Fibroblast of skin of back (primary cell): ENCODE measurements at places on chromosomes 2 and 18.

GRCh38 chr18:8952769-8953760, 149.4 kb upstream of the NDUFV2 start:
- peak; percentile 94 for DNase-seq

DNA sequence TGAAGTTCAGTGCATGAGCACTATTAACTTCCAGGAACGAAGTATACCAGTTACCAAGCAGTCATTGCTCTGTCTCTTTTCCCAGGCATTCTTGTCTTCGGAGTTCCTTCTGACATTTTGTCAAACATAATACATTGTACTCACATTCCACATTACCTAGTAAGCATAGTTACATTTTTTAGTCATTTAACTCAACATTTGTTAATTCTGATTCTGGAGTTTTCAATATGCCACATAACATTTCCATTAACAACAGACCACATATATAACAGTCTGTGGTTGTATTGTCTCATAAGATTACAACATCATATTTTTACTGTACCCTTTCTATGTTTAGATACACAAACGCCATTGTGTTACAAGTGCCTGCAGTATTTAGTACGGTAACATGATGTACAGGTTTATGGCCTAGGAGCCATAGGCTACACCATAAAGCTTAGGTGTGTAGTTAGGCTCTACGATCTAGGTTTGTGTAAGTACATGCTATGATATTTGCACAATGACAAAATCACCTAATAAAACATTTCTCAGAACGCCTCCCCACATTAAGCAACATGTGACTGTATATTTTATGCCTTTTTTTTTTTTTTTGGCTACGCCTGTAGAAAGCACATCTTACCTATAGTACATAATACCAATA, 187.1 kb downstream of the DYM start:
- DNase-seq = peak; percentile 75

- DNase-seq = no peak
These were observed 28.5 kb downstream of the ITGB1BP1 start for GRCh38 chr2:9394816-9395215.

DNA sequence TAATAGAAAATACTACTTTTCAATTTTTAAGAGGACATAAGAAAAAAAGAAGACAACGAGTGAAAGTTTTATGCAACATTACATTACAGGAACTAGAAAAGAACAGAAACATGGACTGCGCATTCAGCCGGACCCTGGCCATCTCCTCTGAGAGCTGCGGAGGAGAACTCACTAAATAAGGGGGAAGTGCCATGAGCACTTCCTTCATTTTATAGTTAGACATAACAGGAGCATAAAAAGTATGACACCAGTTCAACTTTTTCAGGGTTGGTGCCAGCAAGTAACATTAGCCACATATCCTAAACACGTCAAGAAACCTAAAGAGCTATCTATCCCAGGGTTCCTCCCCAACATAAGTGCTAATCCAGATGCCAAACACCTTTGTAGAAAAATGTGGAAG, 78.0 kb upstream of the SERTAD2 start:
- DNase-seq = no peak

- no peak for DNase-seq
These were observed 36.1 kb upstream of the ACYP2 start for GRCh38 chr2:54079331-54079730.

DNA sequence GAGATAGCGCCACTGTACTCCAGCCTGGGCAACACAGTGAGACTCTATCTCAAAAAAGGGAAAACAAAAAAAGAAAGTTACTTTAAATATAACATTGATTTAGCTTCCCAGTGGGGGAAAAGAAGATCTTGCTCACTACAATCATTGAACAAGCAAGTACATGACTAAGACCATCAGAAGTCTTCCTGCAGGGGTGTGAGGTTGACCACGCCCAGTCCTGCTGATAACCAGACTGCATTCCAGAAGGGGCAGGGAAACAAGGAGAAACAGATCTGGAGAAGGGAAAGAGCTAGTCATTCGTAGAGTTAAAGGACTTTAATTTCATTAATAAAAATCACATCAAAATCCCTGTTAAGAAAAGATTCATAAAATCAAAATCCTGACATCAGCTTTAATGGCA, 77.5 kb downstream of the EPHA4 start:
- DNase-seq = no peak

GRCh38 chr2:184006998-184007397, 591.3 kb upstream of the ZNF804A start:
- no peak for DNase-seq

DNA sequence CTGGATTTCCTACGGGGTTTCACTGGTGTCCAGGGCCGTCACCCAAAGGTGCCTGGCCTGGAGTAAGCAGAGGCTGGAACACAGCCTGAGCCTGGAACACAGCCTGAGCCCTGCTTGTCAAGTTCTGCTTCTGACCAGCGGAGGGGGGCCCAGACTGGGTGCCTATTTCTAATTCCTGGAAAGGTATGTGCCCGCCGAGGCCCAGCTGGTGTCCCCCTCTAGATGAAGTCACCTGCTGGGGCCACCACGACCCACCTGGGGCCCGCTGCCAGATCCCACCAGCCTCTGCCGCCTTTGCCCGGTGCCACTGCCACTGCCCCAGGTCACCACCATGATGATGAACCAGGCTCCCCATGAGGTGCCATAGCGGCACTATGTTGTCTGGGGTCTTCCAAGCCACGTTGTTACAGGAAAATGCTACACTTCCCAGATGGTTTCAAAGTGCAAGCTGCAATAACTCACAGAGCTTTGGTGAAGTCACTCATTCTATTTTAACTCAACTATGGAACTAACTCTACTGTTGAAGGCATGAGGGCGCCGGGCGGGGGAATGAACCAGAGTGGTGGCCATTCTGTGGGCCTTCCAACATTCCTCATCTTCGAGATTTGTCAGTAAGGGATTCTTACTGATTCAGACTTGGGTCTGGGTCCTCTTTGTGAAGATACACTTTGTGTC, 40.9 kb upstream of the LAPTM4A start:
- DNase-seq = no peak

DNA sequence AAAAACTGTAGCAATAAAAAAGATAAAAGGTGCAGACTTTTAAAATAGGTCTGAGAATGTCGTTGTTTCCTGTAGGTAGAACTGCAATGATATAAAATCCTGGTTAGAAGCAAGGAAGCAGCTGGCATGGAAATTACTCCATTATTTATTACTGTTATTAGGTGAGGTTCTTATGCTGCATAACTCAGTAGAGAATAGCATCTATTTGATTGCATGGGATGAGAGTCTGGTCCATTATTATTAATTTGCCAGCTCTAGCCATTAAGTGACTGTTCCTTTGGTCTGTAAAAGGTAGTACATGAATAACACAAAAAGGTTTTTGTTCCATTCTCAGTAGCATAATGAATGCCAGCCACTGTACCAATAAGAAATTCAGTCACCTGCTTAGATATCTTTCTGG, 358.6 kb downstream of the RBM43 start:
- no peak for DNase-seq

DNA sequence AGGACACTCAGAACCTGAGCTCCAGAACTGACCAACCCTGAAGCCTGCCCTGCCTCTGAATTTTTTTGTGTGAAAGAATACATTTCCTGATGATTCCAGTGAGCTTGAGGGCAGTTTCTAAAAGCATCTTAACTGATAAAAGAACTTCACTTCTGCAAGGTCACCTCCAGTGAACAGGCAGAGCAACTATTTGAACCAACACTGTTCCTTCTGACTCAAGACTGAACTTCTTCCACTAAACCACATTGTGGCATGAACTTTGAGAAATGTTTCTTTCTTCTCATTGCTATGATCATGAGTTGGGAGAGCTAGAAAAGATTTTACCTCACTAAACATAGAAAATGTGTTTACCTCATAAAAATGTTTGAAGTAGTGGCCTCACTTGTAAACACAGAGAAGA, 83.8 kb upstream of the SERTAD2 start:
- no peak for DNase-seq

DNA sequence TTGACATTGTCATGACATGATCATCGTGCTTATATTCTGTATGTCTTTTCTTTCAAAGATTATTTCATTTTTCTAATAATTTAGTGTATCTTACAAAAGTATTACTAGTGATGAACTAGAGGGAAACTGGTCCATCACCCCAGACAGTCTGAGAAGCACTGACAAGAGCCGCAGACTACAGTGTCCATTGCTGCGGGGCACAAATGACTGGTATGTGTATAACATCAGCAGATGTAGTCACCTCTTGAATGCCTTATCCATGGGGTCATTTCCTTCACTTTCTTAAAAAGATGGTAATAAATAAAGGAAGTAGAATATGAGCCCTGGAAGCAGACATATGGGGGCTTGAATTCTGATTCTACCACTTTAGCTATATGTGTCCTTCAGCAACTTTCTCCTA, 29.6 kb downstream of the NEMP2 start:
- DNase-seq = no peak

- no peak for DNase-seq
These were observed 219.2 kb downstream of the CAMKMT start for GRCh38 chr2:44580875-44581515.

DNA sequence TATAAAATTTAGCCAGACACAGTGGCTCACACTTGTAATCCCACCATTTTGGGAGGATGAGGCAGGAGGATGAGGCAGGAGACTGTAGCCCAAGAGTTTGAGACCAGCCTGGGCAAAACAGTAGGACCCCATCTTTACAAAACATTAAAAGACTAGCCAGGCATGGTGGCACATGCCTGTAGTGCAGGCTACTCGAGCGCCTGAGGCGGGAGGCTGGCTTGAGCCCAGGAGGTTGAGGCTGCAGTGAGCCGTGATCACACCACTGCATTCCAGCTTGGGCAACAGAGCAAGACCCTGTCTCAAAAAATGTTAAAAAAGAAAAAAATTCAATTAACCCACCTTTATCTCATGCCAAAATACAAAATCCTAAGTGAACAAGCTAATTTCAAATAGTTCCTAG, 4.0 kb downstream of the REV1 start:
- DNase-seq = no peak

DNA sequence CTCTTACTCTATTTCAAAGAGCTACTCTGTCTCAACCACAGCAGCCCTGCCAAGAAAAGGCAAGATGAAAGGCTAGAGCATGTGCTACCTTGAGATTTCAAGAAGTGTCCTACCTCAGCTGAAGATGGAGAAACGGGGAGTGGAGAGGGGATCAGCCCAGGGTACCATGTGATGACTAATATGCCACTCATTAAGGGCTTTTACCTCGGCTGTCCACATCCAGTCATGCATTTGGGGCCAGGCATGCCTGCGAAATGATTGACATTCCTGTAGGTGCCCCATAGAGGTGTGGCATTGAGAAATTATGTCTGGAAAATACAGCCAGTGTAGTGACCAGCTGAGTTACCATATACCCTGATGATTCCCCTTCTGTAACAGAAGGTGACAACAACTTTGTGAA, 96.1 kb downstream of the NRP2 start:
- DNase-seq = no peak

- no peak for DNase-seq
These were observed 151.3 kb upstream of the PELI1 start for GRCh38 chr2:64295326-64296139.

DNA sequence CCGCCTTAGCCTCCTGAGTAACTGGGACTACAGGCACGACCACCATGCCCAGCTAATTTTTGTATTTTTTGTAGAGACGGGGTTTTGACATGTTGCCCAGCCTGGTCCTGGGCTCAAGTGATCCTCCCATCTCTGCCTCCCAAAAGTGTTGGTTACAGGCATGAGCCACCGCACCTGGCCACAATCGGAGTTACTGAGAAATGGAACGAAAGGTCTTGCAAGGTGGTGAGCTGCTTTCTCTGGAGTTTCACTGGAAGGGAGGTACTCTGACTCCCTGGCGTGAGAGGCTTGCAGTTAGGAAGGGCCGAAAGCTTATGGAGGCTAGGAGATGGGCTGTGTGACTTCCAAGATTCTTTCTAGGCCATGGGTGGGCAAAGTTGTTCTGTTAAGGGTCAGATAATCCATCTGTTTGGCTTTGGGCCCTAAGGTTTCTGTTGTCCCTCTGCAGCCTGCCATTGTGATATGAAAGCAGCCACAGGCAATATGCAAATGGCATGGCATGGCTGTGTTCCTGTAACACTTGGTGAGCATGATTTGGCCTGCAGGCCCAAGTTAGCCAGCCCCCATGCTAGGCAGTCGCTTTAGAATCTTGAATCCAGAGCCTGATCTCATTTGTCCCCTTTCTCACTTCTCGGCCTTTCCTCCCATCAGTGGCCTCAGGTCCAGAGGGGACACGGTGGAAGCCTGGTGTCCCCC, 7.9 kb downstream of the EFHD1 start:
- DNase-seq = no peak

GRCh38 chr2:10917927-10918326, 6.2 kb downstream of the KCNF1 start:
- DNase-seq = no peak

- no peak for DNase-seq
These were observed 14.7 kb downstream of the NABP1 start for GRCh38 chr2:191692502-191693115.

GRCh38 chr2:128069769-128070168, 21.2 kb upstream of the UGGT1 start:
- DNase-seq = no peak

GRCh38 chr18:69725855-69726508, 221.7 kb downstream of the CD226 start:
- no peak for DNase-seq

- peak; percentile 77 for DNase-seq
These were observed 14.4 kb upstream of the VRK2 start for GRCh38 chr2:58032016-58032763.

DNA sequence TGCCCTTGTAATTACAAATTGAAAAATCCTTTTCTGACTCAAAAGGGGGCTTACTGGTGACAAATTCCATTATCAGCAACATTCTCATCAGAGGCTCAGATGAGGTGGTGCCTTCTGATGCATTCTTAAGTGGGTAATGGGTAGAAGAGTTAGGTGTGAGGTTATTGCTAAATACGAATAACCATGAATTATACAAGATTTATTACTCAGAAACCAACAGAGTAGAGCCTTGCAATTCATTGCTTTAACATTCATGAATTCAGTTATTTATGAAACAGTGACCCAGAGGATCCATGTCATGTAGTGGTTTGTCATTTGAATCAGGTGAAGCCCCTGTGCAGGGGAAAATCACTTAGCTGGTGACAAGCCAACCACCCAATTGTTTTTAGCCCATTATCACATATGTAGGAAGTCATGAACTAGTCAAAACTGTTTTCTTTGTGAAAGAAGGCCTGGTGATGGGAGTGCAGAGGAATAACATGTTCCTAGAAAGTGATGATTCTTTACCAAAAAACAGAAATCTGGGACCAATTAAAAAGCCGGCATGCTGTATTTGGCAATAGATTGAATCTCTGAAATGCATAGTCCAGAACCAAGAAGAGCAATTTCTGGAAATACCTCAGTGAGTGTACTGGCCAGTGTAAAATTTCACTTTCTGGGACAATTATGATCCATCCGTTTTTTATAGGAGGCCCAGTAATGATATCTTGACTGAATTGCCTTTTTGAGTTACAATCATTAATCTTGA, 70.2 kb downstream of the CRIM1 start:
- DNase-seq = no peak

- DNase-seq = no peak
These were observed 499.1 kb upstream of the HS6ST1 start for GRCh38 chr2:128817813-128818212.

GRCh38 chr18:4511166-4511565, 56.1 kb upstream of the DLGAP1 start:
- DNase-seq = no peak

- no peak for DNase-seq
These were observed 42.1 kb downstream of the COL6A3 start for GRCh38 chr2:237371856-237372255.
